ENCODE measurements at places on chromosomes 6 and 20. TPM values are rescaled to one million over a fixed set of nuclear protein-coding genes. Genes with fewer than 3 reads are reported as not detected.

DNA sequence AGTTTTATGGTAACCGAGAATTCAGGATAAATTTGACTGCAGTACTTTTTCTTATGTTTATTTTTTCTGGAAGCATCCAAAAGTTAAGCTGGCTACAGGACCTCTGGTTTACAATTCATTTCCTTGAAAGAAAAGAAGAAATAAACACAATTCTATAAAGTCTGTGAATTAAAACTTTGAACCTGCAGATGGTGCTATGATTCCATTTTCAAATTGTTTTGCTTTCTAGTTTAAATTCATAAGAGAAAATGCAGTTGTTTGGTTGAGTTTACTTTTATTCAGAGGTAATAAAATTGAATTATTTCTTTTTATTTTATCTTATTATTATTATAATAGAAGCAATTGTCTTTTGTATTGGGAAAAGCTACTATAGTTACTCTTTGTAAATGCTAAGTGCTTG, 1.8 kb upstream of the VIP start:
- H3K27ac ChIP-seq = no peak overlapping the region
- H3K4me1 ChIP-seq = no peaks in the 10 kb centered on the region
- no peak overlapping the region for H3K4me3 ChIP-seq
- H3K36me3 ChIP-seq = no peaks in the 10 kb centered on the region

GRCh38 chr6:139550361-139550760, 175.9 kb upstream of the CITED2 start:
- no peak overlapping the region for H3K27ac ChIP-seq
- H3K27me3 ChIP-seq = no peaks in the 10 kb centered on the region
- H3K36me3 ChIP-seq = no peaks in the 10 kb centered on the region
- no peak for DNase-seq

DNA sequence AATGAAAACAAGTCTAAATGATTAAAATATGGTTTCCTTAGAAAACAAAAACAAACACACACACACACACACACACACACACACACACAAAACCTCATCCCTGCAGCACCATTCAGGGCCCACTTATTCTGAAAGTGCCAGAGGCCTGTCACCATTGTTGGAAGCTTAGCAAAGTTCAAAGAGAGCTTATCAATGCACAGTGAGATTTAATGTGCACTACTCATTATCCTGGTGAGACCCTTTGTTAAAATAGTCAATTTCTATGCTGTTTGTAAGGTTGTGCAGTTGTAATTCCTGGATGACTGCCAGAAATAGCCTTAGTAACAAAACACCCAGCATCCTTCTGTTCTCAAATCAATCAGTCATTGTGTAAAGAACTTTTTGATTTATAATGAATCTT, 482.9 kb downstream of the GRIK2 start:
- no peak overlapping the region for H3K4me3 ChIP-seq
- no peak for DNase-seq
- no peaks in the 10 kb centered on the region for H3K27me3 ChIP-seq

DNA sequence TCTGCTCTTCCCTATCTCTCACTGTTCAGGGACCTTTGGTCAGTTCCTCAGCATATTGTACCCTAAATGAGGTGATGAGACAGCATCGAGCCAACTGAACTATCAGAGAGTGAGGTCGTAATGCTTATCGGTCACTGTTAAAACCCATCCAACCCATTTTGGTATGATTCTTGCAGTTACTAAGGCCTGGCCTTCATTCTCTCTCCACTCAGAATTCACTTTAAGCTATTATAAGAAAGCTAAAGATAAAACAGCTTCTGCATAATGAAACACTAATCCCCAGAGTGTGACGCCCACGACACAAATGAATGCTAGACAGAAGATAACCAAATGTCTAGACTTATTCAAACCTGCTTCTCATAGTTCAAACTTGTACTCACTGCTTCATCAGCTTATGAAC, 175.8 kb downstream of the GMPR start:
- no peak for DNase-seq
- H3K4me3 ChIP-seq = no peak overlapping the region
- H3K4me1 ChIP-seq = no peaks in the 10 kb centered on the region
- no peaks in the 10 kb centered on the region for H3K27me3 ChIP-seq
- no peaks in the 10 kb centered on the region for H3K36me3 ChIP-seq

MAS1 gene
- not detected for total RNA-seq

DNA sequence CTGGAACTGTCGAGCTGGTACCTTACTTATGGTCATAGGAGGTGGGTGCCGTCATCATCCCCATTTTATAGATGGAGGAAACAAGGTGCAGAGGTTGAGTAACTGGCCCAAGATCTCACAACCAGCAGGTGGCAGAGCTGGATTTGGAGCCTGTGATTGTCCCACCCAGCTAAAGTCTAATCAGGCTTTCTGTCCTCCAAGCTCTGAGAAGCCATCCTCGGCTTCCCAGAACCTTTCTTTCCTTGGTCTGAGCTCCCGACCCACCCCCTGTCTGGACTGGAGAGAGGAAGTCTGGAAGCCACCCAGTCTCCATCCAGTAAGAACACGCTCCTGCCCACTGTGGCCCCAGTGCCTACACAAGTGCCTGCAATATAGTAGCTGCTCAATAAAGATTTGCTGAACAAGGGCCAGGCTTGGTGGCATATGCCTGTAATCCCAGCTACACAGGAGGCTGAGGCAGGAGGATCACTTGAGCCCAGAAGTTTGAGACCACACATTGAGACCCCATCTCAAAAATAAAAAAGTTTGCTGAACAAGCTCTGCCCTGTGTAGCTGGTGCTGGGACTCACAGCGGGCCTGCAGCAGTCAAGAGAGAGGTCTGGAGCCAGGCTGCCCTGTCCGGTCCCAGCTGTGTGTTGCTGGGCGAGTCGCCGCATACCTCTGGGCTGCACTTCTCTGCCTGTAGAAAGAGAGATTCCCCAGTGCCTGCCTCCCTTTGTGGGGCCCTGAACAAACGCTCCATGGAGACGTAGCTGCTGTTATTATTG, 32.5 kb upstream of the DLGAP4 start:
- no peaks in the 10 kb centered on the region for H3K27me3 ChIP-seq
- no peaks in the 10 kb centered on the region for H3K36me3 ChIP-seq
- no peak overlapping the region for H3K27ac ChIP-seq

DNA sequence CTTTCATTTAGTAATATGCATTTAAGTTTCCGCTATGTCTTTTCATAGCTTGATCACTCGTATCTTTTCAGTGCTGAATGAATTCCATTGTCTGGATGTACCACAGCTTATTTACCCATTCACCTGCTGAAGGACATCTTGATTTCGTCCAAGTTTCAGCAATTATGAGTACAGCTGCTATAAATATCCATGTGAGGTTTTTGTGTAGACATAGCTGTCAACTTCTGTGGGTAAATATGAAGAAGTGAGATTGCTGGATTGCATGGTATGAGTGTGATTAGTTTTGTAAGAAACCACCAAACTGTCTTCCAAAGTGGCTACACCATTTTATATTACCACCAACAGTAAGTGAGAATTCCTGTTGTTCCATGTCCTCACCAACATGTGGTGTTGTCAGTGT, 79.2 kb upstream of the STMND1 start:
- no peaks in the 10 kb centered on the region for H3K27me3 ChIP-seq
- no peak overlapping the region for H3K27ac ChIP-seq
- no peak overlapping the region for H3K4me3 ChIP-seq
- no peaks in the 10 kb centered on the region for H3K4me1 ChIP-seq
- H3K36me3 ChIP-seq = no peaks in the 10 kb centered on the region

GRCh38 chr6:12077021-12077710, 65.1 kb downstream of the HIVEP1 start:
- H3K4me3 ChIP-seq = no peak overlapping the region
- H3K27ac ChIP-seq = no peak overlapping the region
- no peaks in the 10 kb centered on the region for H3K27me3 ChIP-seq
- no peaks in the 10 kb centered on the region for H3K4me1 ChIP-seq
- no peak for DNase-seq
- no peaks in the 10 kb centered on the region for H3K36me3 ChIP-seq

DNA sequence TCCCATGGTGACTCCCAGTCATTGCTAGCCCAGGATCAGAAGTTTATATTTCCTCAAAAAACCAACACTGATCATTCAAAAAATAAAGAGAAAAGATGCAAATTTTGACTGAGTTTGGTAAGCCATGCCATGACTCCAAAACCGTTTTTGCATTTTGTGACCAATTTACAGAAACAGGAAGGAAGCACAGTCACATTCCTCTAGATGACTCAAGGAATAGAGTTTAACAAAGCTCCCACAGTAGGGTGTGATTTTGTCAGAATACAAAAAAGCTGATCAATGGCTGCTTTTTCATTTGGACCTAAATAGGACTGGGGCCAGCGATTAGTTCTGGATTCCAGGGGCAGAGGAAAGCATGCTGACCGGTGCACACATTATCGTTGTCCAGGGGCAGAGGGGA, 179.4 kb upstream of the AFDN start:
- H3K4me1 ChIP-seq = peaks cover 14% of the 10 kb centered on the region
- H3K36me3 ChIP-seq = no peaks in the 10 kb centered on the region
- H3K4me3 ChIP-seq = no peak overlapping the region
- no peak for DNase-seq

CST5 gene
- total RNA-seq = not detected

GRCh38 chr20:20969701-20970280, 136.4 kb downstream of the LINC00237 start:
- H3K4me1 ChIP-seq = no peaks in the 10 kb centered on the region
- H3K27me3 ChIP-seq = no peaks in the 10 kb centered on the region
- no peak overlapping the region for H3K4me3 ChIP-seq
- H3K36me3 ChIP-seq = no peaks in the 10 kb centered on the region
- no peak for DNase-seq
- no peak overlapping the region for H3K27ac ChIP-seq

- no peak overlapping the region for H3K27ac ChIP-seq
- no peaks in the 10 kb centered on the region for H3K27me3 ChIP-seq
- H3K4me1 ChIP-seq = no peaks in the 10 kb centered on the region
- H3K4me3 ChIP-seq = no peak overlapping the region
These were observed 7.4 kb upstream of the PLCB1 start for GRCh38 chr20:8124639-8125038.

POU5F1 gene
- total RNA-seq = 1.7 TPM

DNA sequence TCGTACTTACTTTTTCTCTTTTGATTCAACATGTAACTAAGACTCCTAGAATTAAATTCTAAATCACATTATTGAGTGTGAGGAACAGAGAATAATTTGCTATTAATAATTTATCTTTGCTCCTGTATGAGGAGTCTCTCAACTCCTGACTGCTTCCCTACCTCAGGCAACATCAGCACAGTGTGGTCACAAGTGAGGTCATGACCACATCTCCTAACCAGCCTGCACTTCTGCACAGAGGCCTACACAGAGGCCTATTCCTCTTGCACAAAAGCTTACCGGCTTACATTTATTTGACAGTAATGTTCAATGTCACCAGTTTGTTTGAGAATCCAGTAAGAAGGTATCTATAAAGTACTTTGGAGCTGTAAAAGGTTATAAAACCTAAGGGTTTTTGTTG, 637.4 kb upstream of the MARCKS start:
- H3K4me3 ChIP-seq = no peak overlapping the region
- no peaks in the 10 kb centered on the region for H3K4me1 ChIP-seq
- no peak for DNase-seq
- no peak overlapping the region for H3K27ac ChIP-seq
- H3K36me3 ChIP-seq = no peaks in the 10 kb centered on the region

DNA sequence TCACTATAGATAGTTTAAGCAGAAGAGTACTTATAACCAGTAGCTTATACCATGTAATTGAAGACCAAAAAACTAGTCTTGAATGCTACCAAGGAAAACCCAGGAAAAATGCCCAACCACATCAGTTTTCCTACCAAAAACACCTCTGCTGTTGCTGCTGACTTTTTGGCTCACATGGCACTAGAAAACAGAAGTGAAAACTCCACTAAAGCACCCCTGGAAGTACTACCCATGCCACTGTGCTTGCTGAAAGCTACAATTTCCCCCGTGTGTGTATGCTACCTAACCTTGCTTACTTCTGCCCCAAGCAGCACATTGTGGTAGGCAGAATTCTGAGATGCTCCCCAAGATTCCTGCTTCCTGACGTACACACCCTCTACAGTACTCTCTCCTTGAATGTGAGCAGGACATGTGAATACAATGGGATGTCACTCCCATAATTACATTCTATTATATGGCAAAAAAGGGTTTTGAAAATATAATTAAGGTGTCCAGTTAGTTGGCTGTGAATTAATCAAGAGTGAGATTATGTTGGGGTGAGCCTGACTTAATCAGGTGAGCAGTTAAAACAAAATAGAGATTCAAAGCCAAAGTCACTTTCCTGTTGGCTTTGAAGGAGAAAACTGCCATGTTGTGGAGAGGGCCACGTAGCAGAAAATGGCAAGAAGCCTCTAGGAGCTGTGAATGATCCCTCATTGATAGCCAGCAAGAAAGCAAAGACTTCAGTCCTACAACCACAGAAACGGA, 209.8 kb upstream of the MARCKS start:
- peaks cover 35% of the 10 kb centered on the region for H3K4me1 ChIP-seq
- no peaks in the 10 kb centered on the region for H3K36me3 ChIP-seq

DNA sequence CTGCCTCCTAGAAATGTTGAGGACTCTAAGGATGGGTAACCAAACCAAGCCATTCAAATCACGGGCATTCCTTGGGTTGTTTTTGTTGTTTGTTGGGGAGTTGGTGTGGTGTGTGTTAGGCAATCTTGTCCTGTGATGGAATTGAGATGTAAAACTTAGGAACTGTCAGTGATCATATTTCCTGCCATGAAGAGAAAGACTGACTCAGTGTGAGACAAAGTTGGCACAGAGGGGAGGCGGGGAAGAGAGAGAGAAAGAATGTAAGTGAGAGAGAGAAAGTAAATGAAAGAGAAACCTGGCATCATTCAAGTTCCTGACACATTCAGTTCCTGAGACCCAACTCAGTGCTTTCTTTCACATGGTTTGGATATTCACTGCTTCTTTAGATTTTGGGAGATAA, 21.6 kb upstream of the FBXO30 start:
- no peak overlapping the region for H3K27ac ChIP-seq
- no peak for DNase-seq
- H3K4me3 ChIP-seq = no peak overlapping the region
- H3K27me3 ChIP-seq = no peaks in the 10 kb centered on the region
- no peaks in the 10 kb centered on the region for H3K4me1 ChIP-seq
- H3K36me3 ChIP-seq = no peaks in the 10 kb centered on the region

ADGB gene
- total RNA-seq = not detected
